NCI-H748 treated with DMSO at 0.1 percent for 48 hours (cell line): ENCODE measurements at places on chromosomes 12 and 14.

DNA sequence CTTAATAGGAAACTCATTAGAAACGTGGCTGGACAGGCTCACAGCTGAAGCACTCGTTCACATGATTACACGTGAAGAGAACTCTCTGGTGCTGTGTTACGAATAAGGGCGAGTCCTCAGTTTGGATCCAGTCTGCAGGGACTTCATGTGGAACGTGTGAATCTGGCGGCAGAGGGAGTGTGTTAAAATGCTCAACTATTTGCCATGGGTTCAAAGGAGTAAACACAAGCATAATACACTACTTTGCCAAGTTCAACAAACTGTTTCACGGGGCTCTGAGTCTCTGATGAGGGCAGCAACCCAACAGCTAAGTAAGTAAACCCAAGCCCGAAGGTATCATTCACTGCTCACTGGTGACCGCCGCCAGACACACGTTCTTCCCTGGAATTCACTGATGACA lies 42.4 kb downstream of the NUAK1 start:
- no peak for DNase-seq

DNA sequence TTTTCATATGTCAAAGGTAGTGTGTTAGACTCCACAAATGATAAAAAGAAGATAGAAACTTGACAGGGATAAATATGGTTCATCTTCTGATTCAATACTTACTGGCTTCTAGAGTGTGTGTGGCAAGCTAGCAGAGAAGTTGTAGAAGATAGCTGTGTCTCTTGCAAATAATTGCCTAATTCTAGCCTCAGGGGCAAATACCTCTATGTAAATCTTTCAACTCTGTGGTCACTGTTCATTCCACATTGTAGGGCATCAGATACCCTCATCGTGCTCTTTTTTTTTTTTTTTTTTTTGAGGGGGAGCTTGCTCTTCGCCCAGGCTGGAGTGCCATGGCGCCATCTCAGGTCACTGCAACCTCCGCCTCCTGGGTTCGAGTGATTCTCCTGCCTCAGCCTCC lies 1.7 kb downstream of the OLR1 start:
- DNase-seq = no peak

DNA sequence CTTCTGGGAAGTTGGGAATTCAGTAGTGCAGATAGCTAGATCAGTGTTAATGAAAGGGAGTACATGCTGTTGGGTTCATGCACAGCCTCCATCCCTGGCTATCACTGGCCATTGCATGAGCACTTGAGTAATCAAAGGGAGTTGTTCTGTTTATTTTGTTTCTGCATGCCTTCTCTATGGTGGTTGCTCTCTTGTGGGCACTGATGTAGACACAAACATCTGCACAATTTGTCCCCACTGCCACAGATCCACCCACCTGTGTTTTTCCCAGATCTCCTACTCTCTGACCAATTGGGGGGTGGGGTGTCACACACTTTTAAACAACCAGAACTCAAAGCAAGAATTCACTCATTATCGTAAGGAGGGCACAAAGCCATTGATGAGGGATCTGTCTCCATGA lies 89.7 kb upstream of the DHRS4 start:
- DNase-seq = no peak

DNA sequence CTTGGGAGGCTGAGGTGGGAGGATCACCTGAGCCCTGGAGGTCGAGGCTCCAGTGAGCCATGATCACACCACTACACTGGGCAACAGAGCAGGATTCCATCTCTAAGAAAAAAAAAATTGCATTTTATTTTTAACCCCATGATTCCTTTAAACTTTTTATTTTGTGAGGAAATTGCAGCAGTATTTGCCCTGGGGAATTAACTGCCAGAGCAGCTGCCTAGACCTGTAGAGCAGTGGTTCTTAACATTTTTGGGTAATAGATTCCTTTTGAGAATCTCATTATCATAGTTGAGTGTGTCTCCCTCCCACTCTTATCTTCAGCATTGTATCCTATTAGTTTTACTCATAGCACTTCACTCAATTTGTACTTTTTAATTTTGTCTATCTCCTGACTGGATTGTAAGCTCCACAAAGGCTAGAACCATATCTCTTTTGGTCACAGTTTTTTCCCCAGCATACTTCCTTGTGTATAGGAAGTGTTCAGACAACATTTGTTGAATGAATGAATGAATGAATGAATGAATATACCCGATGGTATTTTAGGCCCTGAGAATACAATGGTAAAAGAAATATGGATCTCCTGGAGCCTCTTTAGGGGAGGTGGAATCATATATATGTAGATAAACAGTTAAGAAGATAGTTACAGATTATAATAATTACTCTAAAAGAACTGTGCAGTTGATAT lies 40.6 kb downstream of the BRMS1L start:
- DNase-seq = no peak

GRCh38 chr12:105801351-105801750 lies 337.4 kb downstream of the NUAK1 start:
- no peak for DNase-seq

DNA sequence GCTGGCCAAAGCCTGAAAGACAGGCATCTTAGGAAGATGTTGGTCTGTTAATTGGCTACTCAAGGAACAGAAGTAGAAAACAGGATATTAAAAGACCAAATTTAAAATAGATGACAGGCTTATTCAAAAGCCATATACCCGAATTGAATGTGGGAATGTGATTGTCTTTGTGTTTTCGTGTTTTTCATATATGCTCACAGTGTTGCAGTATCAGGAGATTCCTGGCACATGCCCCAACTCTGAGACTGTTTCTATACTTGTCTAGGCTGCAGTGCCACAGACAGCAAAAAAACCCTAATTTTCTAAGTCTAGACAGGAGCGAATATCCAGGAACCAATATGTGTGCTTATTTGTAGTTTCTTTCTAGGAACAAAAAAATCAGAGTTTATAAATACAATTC lies 57.4 kb upstream of the KRR1 start:
- no peak for DNase-seq

- DNase-seq = no peak
Observed at GRCh38 chr12:44053549-44054127, 217.8 kb downstream of the TMEM117 start.

GRCh38 chr12:27284751-27285150 lies 40.7 kb downstream of the STK38L start:
- no peak for DNase-seq

DNA sequence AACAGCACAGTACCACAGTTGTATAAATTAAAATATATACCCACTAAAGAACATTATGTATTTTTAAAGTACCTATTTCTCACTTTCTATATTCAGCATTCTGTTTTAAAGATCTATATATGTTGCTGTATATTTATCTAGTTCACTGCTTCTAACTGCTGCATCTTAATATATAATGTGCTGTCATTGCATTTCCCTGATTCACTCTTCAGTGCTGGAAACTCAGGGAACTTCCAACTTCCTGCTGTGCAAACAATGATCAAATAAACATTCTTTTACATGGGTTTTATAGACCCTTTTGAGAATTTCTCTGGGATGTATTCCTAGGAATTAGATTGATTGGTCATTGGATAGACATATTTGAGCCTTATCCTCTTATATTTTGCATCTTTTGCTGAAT lies 379.1 kb downstream of the APAF1 start:
- DNase-seq = no peak

DNA sequence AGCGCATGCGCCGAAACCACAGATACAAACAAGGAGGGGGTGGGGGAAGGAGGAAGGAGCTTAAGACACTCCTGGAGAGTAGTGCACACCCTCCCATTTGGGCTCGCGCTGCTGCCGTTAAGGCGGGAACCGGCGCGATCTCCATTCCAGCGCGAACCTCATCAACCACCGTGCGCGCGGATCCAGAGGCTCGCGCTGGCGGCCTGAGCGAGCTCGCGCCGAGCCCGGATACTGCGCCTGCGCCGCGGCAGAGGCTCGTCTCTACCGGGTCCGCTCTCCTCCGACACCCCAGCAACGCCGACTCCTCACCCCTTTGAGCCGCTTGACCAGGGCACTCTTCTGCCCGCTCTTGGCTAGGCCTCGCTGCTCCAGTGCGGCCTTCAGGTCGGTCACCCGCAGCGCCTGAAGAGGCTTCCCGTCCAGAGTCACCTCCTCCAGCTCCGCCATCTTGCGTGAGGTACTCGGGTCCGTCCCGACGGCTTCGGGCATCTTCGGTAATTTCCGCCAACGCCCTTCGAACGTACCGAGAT lies at the start of gene ACIN1:
ACIN1 (minus strand) TSS at position 471 of the 530 bp plus-strand sequence; CDS start at position 447, 24 bp downstream.
- no peak for DNase-seq

DNA sequence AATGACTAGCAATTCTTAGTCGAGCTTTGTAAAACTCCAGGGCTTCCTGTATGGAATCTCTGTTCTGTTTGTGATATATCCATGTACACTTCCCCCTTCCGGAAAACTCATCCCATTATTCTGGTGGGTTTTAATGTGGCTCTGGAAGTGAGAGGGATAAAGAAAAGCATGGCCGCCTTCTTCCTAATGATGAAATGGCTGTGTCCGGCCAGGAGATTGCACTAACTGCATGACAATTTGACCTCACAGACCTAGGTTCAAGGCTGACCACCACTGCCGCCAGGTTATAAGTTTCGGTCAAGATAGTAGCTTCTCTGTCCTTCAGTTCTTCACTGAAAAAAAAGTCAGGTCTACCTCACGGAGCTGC lies 41.0 kb upstream of the NPAS3 start:
- DNase-seq = no peak

DNA sequence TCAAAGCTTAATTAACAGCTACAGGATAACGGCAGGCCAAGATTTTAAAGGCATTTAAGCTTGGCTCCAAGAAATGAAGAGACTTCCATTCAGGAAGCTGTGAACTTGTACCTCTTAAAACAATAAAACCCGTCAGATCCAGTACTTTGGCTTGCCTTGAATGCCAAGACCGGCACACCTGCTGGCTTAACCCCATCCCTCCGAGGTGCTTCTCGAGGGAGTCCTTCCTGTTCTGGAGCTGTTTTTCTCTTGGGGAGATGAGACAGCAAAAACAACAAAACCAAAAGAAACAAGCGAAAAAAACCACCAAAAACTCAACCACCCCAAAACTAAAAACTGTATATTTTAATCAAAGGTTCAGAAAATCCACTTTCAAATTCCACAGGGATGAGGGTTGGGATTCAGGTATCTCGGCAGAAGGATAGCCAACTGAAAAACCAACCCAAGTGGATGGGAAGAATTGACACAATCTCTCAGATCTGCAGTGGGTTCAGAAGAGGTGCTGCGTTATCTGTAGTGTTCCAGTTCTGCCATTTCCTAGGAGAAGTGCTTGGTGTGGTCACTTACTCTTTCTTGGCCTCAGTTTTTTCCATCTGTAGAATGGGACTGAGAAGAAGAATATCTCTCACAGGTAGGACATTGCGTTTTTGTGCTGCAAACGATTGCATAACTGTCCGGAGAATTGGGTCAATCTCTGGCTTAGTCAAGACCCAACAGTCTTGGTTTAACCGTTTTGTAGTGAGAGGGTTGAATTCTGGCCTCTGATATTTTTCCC lies 420.1 kb downstream of the VRK1 start:
- no peak for DNase-seq

DNA sequence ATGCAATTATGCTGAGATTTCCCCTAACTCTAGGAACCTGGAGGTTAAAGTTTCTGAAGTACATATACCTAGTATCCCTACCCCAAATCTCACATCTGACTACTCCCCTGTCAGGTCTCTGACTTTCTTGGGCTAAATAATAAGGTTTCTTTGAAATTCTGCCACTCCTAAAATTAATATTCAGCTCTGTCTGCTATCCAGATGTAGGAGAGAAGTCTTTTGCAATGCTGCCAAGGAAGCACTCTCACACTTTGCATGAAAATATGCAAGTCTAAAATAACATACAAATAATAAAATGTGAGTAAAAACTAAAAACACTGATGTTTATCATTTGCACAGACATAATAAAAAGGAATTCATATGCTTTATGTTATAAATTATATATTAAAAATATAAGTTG lies 196.9 kb upstream of the LRFN5 start:
- DNase-seq = no peak

- no peak for DNase-seq
Observed at GRCh38 chr12:96861656-96862055, 45.4 kb upstream of the NEDD1 start.

DNA sequence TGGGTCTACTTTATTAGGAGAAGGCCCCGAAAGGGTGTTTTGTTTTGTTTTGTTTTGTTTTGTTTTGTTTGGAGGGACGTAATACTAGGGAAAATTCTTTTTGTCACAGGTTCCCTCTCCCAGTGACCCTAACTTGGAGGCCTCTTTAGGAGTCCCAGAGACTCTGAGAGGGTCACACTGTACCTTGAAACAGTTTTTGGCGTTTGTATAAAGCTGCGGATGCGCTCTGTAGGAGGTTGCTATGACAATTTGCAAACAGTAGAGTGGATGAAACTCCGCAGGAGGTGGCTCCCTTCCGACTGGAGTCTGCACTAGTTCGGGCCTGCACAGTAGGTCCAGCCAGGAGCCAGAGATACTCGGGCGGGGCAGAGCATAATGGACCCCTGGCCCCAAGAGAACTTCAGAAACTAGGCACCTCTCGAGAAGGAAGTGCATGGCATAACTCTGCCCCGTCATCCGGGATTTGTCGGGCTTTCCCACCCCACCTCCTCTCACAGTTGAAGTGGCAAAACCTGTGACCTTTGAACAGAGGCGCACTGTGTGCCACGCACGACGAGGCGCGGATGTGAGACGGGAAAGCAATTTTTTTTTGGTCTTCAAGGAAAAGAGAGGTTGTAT lies 1.3 kb upstream of the DYRK2 start:
- peak; percentile 52 for DNase-seq

DNA sequence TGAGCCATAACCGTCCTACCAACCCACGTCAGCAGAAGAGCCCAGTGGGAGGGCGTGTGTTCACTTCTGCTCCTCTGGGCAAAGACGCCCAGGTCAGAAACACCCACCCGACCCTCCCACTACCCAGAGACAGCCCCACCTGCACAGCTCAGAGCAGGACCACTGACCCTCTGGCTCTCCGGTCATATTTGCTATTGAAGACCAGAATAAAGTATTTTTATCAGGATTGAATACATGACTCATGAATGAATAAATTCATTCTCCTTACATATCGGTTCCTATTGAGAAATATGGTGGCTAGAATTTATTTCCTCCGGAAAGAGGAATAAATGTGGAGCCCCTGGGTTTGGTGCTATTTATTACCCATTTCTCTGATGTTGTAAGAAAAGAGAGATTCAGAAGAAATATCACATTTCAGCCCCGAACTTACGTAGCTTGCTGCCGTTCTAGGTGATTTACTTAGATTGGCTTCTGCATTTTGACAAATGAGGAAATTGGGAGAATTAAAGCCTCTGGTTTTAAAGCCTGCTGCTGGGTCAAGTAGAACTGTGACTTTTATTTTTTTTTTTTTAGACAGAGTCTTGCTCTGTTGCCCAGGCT lies 36.4 kb upstream of the P2RX7 start:
- no peak for DNase-seq

DNA sequence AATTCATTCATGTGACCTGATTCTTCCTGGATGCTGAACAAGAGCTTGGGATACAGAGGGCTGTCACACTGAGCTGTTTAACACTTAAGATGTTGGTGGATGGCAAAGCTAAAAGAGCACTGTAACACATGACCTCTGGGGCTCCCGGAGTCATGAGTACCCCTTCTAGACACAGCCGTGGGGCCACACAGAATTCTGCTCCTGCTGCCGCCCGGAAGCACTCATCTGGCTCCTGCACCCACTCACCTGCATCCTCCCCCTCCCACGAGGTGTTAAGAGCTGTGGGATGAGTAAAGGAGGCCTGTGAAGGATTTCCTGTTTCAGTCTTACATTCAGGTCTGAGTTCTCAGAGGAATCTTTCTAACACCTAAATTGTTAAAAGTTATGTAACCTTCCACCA lies 78.0 kb upstream of the SSTR1 start:
- DNase-seq = no peak

- no peak for DNase-seq
Observed at GRCh38 chr14:53380867-53381225, 227.7 kb upstream of the DDHD1 start.
